ENCODE measurements at places on chromosomes 2 and 18.

- no peak for DNase-seq
Observed at GRCh38 chr2:26598996-26599373, 42.2 kb downstream of the CIB4 start.

GRCh38 chr2:120421126-120421829 is 75.3 kb downstream of the INHBB start:
- no peak for DNase-seq

DNA sequence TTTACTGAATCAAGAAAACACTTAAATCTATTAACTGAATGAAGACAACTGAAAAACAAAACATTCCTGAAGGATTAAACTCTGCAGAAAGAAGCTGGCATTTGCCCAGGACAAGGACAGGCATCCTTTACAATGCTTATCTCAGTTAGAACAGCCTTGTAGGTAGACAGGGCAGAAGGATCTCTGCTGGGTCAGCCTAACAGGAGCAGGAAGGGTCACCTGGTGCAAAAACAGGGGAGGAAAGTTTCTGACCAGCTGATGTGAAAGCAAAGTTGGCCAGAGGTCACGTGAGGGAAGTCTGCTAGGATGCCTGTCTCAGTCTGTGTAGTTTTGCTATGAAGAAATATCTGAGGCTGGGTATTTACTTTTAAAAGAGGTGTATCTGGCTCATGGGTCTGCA is 348.6 kb downstream of the ANAPC1 start:
- no peak for DNase-seq

DNA sequence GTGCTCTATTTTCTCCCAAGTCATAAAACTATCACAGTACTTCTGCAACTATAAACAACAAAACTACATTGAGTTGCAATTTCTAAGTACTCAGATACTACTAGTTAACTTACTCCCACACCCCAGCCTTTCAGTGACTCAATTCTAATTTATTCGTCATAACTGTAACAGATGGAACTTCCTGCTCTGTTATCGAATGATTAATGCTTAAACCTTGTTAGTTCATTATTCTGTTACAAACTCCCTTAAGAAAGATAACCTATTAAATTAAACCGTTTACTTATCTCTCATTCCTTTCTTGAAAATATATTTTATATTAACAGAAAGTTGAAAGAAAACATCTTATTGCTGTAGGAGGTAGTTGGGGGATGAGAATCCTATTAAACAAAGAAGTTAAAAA is 17.0 kb downstream of the TNFAIP6 start:
- peak; percentile 77 for DNase-seq

DNA sequence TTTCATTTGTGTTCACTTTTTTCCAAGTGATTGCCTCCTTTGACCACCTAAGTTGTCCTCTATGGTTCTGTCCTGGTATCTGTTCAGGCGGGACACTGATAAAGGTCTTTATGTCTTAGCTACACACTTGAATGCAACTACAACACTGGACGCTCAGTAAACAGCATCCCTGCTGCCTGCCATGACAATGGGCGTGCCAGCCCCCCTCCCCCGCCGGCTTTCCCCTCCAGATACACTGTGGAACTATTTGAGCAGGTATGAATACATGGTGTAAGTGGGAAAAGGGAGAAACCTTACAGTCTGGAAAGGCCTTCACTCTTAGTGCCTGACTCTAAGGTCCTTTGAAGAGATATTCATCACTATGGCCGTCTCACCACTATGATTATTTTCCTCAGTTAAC is 5.7 kb downstream of the AGBL5 start:
- DNase-seq = no peak

GRCh38 chr2:239676716-239677452 is 276.1 kb upstream of the HDAC4 start:
- no peak for DNase-seq

GRCh38 chr18:46070815-46071652 is 1.0 kb downstream of the PSTPIP2 start:
- peak; percentile 66 for DNase-seq

- DNase-seq = no peak
Observed at GRCh38 chr2:5549771-5550170, 142.4 kb upstream of the SOX11 start.

- no peak for DNase-seq
Observed at GRCh38 chr2:240815761-240816583, 4.0 kb downstream of the KIF1A start.

DNA sequence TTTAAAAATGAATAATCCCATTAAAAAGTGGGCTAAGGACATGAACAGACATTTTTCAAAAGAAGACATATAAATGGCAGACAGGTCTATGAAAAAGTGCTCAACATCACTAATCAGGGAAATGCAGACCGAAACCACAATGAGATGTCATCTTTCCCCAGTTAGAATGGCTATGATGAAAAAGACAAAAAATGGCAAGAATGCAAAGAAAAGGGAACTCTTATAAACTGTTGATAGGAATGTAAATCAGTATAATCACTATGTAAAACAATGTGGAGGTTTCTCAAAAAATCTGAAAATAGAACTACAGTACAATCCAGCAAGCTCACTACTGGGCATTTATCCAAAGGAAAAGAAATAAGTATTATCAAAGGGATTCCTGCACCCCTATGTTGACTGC is 169.2 kb downstream of the METTL4 start:
- peak; percentile 20 for DNase-seq

- no peak for DNase-seq
Observed at GRCh38 chr2:223562078-223562477, 40.1 kb downstream of the SCG2 start.

DNA sequence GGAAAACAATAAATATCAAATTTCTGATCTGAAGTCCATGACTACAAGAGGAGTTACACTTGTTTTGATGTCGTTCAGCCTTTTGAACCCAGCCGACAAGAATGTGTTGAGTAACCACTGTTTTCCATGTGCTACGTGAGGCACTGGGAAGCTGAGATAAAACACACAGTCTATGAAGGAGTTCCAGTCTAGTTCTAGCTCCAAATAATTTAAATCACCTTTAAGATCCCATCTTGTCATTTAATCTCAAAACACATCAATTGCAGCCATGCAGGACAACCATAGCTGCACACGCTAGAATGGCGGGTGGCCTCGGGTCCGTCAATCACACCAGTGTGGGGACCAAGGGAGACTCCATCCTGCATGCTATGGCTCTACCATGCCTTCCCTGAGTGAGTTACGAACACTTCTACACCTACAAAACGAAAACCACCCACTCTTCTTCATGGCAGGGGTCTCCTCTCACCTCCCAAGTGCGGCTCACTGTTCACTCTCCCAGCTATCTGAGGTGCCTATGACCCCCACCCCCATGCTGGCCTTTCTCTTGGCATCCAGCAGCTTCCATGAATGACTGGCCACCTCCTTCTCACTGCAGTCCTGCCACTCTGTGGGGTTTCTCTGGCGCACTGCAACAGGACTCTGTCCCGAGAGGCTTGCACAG is 3.8 kb downstream of the FHL2 start:
- DNase-seq = no peak

DNA sequence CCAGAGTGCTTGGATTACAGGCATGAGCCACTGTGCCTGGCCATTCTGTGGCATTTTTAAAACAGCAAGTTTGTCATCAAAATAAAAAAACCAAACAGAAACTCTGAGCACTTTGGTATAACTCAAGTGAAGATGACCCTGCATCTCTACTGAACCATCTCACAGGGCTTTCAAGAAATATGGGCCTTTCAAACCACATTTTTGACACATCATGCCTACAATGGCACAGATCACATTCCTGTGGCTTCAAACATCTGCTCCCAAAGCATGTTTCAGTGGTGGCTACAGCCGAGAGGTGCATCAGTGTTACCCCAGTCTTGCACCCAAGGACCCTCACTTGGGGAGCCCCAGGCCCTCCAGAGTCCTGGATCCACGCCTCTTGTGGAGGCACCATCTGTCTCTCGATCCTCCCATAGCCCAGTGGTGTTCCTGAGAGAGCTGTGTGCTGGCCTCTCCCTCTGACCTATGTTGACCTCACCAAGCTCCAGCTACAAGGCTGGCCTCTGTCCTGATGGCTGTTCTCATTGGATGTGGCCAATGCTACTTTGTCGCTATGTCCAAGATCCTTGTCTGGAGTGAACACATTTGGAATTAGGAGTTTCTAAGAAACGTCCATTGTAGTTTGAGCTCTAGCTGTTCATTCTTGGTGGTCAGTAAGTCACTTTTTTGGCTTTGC is 55.2 kb upstream of the RALBP1 start:
- DNase-seq = no peak

- DNase-seq = no peak
Observed at GRCh38 chr18:8368512-8369217, 240.6 kb upstream of the RAB12 start.

DNA sequence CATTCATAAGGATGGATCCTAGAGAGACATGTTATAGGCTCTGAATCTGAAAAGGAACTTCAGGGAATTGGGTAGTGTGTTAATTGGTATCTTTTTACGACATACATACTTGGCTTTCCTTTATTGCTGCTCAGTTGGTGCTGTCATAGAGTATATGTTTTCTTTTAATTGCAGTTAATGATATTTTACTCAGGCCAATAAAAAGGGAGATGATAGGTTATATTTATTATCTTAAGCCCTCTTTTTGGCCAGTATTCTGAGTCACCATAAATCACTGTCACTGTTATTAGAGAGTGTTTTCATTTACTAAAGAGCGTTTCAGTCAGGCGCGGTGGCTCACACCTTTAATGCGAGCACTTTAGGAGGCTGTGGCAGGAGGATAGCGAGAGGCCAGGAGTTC is 47.6 kb downstream of the RALBP1 start:
- no peak for DNase-seq

GRCh38 chr2:16773080-16773713 is 107.6 kb upstream of the CYRIA start:
- peak; percentile 79 for DNase-seq

GRCh38 chr2:95208106-95208505 is 785 bp downstream of the ZNF892 start:
- no peak for DNase-seq

- DNase-seq = no peak
Observed at GRCh38 chr2:38296197-38296780, 80.8 kb downstream of the ATL2 start.

DNA sequence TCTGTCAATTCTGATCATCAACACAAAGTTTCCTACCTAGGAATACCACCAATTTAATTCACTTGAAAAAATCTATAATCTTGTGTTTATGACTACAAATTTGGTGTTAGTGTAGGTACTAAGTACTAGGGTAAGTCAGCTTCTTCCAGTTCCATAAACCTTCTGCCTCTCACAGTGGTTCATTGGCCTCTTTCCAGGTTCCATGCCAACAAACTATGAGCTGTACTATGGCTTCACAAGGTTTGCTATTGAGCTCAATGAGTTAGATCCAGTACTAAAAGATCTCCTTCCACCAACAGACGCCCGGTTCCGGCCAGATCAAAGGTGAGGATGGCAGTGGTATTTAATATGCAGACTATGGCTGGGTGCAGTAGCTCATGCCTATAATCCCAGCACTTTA is 58.8 kb downstream of the PRKRA start:
- no peak for DNase-seq

DNA sequence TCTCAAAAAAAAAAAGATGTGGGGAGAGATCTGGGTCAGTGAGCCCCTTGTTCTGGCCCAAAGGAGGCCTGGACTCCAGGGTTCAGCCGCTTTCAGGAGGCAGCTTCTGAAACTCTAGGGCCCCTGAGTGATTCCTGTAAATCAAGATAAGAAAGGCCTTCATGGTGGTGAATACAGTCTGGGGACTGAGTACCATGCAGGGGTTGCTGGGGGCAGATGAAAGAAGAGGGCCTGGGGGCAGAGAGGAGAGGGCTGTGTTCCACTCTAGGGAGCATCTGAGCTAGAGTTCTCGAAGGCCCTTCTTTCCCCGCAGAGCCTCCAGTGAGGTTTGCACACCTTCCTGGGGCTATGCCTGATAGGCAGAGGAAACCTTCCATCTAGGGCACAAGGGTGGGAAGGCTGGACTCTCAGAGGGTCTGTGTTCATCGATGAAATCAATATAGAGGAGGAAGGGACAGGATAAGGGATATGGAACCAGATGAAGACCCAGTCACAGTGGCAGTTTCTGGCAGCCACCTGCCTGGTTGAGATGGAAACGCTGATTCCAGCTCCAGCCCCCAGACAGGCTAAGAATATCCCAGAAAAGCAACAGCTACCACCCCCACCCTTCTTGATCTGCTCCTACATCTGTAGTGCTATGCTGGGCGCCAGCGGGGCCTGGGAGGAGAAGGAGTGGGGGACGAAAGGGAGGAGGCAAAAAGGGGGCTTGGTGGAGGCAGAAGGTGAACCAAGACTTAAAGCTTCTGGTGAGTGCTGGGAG is 4.7 kb upstream of the CDK5R2 start:
- DNase-seq = no peak

GRCh38 chr2:144796164-144796563 is 276.2 kb upstream of the ZEB2 start:
- no peak for DNase-seq

DNA sequence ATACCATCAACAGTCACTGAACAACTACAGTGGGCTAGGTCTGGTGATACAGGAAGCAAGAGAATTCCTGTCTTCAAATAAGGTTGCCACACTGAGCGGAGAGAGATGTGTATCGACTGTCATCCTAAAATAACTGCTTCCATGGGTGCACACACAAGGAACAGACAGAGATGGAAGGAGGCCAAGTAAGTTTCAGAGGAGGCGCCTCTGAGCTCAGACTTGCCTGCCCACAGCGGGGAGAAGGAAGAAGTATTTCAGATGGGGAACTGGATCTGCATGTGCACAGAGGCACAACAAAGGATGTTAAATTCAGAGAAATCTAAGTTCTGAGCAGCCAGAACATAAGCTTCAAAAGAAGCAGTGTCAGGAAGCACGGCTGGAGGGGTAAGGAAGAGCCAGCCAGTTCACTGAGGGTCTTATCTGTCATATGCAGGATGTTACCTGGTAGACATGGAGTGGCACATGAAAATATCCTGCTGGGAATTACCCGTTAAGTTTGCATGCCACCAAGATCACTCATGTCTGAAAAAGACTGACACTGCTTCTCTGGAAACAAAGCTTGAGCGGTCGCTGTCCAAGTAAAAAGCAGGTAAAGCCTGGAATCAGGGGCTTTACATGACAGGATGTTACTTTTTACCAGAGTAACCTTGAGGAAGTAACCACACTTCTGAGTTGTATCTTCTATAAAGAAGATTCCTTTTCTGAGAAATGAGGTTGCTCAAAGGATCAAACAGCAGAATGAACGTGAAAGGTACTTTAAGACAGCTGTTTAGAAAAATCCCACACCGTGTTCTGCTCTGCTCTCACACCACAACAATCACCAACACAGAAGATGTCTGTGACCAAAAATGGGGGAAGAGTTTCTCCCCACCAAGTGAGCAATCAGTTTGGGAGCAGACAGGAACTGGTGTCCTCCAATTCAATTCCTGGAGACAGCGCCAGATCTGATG is 260.2 kb downstream of the NBAS start:
- peak; percentile 26 for DNase-seq

DNA sequence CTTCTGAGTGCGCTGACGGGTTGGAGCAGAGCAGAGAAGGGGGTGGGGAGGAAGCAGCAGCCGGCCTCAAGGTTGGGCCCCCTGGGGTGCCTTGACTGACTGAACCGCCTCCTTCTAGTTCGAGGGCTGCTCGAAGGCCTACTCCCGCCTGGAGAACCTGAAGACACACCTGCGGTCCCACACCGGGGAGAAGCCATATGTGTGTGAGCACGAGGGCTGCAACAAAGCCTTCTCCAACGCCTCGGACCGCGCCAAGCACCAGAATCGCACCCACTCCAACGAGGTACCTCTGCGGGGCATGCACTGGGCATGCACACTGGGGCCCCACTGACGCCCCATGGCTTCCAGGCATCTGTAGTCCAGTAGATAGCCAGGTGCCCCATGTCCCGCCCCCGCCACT is 246.9 kb downstream of the GLI2 start:
- DNase-seq = no peak
